Activated naive CD8-positive, alpha-beta T cell treated with anti-CD3 and anti-CD28 coated beads, Interleukin-2, amount 50 U/mL, for 24 hours (primary cell): ENCODE measurements at places on chromosomes 4 and X.

- DNase-seq: peak; percentile 73
Measured at GRCh38 chr4:2793586-2794485, 951 bp downstream of the SH3BP2 start.

DNA sequence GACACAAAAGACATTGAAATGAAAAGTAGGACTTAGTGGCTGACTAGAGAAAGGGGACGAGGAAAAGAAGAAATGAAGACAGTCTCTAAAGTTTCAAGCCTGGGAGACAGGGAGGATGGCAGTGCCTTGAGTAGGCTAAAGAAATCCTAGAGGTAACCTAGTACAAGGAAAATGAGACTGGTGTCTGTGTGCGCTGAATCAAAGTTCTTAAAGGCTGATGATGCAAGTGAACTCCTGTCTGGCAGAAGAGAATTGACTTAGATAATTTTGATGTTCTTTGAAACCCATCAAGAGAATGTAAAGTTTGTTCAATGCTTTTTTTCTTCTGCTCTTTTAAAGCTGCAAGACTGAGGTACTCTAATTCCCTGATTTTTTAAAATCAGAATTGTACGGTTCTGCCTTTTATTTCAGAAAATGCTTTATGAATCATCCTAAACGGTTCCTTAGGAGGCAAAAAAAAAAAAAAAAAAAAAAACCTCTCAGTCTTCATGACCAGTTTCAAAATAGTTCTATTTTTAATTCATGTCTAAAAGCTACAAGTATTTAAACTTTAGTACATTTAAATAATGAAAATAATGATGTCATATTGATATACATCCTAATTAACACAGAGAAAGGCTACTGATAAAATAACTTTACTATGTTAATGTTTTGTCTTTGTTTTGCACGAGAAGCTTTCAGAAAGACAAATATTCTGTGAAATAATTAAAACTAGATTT lies 189.8 kb downstream of the PPP3CA start:
- DNase-seq: no peak

GRCh38 chr4:186722796-186723291 lies 812 bp downstream of the FAT1 start:
- DNase-seq: no peak

DNA sequence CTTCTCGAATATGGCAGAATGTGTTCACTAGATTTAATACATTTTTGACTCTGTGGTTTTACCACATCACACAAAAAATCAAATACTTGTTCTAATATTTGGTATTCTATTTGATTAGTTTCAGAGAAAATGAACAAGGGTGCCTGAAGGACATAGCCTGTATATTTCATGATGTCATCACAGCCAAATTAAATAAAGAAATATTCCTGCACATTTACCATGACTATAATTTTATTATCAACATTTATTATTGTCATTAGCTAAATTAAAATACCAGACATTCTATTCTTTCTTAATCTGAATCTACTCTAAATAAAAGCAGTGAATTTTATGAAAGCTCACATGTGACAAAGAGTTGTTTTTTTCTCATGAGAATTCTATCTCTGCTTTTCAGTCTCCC lies 980.5 kb downstream of the PCDH18 start:
- DNase-seq: no peak

DNA sequence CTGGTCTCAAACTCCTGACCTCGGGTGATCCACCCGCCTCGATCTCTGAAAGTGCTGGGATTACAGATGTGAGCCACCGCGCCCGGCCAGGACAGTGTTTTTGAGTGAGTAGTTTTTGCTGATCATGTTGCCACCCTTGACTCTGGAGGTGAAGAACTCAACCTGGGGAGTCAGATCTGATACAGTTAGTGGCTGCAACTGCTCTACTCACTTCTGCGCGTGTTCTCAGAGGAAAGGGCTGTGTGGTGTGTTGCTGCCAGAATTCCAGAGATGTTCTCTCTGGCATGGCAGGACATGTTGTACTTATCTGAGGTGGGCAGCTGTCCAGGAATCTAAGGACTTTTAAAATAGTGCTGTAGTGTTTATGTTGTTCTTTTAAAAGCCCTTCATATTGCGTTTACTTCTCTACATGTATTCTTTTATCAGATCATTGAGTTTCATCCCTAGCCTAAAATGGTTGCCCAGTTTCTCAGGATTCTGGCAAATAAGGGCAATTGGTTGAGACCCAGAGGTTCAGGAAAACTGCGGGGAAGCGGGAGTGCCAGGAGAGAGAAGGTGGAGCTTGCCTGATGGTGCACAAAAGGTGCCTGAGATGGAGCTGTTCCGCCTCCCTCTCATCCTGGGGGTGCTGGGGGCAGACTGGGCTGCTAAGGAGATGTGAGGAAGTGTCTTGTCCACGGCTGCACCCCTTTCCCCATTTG lies 97.7 kb downstream of the ARHGAP10 start:
- no peak for DNase-seq

DNA sequence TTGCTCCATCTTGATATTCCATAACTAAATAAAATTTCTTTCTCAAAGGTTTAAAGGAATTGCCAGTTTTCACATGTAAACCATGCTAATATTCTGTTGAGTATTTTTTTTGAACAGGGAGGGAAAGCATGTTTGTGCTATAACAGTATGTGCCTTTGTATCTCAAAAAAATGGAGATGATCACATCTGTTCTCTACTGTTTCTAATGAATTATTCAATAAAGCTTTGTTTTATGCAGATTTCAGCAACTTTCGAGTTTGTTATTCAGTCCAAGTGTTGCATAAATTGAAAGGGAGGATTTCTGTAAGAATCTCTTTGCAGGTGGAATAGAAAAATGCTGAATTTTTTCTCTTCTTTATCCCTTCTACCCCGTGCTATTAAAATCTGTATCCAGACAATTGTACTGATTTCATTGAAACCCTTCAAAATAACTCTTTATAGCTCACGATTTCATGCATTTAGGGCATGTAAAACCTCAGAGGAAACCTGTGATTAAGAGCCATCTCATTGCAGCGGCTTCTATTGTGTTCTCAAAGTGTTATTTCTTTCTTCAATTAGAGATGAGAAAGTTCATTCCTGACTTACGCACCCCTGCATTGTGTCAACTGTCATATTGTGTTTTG lies 42.1 kb downstream of the NEIL3 start:
- no peak for DNase-seq

- DNase-seq: no peak
Measured at GRCh38 chr4:24598025-24598424, 13.7 kb upstream of the DHX15 start.

GRCh38 chr4:169060391-169061091 lies 50.5 kb upstream of the CBR4 start:
- DNase-seq: no peak

DNA sequence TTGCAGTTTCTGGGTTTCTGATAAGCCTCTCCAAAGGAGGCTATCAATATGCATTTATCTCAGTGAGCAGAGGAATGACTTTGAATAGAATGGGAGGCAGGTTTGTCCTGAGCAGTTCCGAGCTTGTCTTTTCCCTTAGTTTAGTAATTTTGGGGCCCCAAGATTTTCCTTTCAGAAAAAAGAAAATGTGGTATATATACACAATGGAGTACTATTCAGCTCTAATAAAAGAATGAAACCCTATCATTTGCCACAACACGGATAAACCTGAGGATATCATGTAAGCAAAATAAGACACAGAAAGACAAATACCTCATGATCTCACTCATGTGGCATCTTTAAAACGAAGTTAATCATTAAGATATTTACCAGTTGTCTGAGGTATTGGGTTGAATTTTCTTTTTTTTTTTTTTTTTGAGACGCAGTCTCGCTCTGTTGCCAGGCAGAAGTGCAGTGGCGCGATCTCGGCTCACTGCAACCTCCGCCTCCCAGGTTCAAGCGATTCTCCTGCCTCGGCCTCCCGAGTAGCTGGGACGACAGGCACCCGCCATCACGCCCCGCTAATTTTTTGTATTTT lies 540 bp downstream of the ZNF721 start:
- no peak for DNase-seq

- no peak for DNase-seq
Measured at GRCh38 chrX:150879855-150880807, 18.3 kb downstream of the CD99L2 start.

- DNase-seq: no peak
Measured at GRCh38 chrX:48591255-48591791, 6.0 kb upstream of the WDR13 start.

DNA sequence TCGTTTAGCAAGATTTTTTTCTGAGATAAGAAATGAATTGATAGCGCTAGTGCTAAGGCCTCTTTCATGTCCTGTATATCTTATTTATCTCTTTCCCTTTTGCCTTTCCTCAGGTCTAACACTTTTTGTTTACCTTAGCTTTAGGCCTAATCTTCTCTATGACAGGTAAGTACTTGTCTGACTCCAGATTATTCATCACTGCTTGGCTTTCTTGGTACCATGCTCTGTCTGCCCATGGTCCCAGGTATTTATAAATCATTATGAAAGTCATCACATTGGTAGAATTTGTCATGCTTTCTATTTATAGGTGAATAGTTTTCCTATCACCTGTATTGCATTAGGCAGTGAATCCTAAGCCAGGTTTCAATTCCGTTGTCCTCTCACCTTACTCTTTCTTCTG lies 99.5 kb upstream of the CTSO start:
- DNase-seq: no peak

- DNase-seq: peak; percentile 77
Measured at GRCh38 chrX:47482512-47483305, at the start of gene ZNF41. Gene ZNF41 (minus strand): TSS chrX:47483222. CDS start chrX:47467481, 15,741 bp downstream.

DNA sequence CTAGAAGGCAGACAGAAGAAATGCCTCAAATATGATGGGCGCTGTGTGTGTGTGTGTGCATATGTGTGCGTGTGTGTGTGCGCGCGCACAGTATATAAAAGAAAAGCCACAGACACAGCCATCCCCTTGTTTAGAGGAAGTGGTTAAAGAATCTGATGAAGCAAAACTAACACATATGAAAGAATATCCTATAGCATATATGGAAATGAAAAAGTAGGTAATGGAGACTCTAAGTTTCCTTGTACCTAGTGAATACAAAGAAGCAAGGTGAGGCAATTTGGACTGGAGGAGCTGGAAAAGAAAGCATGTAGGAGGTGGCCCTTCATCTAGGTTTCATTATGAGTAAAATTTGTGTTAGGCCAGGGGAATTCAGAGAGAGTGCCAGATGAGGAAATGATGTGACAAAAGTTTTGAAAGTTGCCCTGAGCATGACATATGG lies 58.6 kb upstream of the MCF2 start:
- peak; percentile 10 for DNase-seq

DNA sequence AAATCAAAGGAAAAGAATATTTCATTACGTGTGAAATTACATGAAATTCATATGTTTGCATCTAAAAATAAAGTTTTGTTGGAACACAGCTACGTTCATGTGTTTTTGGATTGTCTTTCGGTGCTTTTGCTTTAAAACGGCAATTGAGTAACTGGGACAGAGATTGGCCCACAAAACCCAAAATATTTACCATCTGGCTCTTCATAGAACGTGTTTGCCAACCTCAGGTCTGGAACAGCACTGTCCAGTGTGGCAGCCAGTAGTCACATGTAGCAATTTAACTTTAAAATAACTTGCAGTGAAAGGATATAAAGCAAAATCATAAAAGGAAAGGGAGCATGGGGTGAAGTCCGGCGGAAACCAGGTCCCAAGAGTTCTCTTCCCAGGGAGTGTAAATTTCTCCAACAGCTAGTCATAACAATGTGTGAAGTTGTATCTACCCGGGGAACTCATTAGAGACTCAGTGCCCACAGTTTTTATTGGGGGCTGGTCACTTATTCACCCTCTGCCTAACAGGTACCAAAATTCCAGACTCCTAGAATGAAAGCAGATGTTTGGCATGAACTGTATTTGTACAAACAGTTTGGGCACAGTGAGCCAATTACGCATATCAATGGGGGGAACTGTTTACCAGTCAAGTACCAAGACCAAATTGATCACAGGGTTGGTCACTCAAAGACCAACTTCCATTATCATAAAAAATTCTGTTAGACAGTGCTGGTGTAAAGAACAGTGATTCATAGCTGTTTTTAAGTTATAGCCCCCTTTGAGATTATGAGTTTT lies 10.3 kb downstream of the OCIAD1 start:
- DNase-seq: no peak

GRCh38 chr4:3318561-3319021 lies 25.8 kb downstream of the RGS12 start:
- no peak for DNase-seq

- DNase-seq: no peak
Measured at GRCh38 chr4:183295711-183296110, 24.4 kb downstream of the CLDN22 start.

DNA sequence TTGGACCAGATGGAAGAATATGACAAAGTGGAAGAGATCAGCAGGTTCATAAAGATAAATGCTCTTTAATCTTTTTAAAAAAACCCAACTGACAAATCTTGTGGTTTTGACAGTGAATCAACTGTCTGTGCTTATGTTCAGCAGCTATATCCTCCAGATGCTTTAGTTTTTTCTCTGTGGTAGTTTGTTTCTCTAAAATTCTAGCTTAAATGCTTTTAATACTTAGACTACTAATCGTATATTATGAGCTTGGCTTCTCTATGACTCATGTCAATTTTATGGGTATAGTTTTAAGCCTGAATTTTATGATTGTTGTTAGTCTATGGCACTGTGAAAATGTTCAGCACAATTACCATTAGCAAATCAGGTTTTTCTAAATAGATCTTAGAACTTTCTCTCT lies 12.9 kb downstream of the HHIP start:
- no peak for DNase-seq

DNA sequence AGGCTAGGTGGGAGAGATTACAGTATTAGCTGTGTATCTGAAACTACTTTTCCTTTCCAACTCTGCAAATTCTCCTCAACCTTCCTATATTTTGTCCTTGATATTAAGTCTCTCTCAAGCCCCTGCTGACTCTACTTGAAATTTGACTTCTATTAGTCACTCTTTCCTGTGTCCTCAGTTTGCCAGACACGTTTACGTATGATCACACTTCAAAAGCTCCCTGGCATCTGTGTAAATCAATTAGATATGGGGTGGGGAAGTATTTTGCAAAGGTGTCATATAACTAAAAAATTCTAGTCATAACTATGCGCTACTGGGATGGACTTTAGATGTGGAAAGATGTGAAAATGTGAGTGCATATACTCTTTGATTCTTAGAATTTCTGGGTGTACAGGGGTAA lies 67.4 kb upstream of the ARHGAP24 start:
- no peak for DNase-seq

DNA sequence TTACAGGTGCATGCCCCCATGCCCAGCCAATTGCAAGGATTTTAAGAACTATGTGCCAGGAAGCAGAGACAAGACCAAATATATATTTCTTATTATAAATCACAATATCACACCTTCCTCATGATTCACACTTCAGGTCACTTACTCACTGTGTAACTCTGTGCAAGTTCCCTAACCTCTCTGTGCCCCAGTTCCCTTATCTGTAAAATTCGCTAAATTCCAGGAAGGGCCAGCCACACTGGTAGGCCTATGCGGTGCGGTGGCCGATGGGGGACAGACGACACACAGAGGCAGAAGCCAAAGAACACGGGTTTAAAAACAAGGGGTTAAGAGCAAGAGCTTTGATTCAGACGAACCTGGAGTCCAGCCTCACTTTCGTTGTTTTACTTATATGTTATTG lies 2.8 kb downstream of the TRIM2 start:
- no peak for DNase-seq

GRCh38 chr4:188492886-188493285 lies 353.6 kb downstream of the TRIML1 start:
- DNase-seq: no peak

- peak; percentile 4 for DNase-seq
Measured at GRCh38 chrX:12702509-12703091, 88.6 kb upstream of the PRPS2 start.

- no peak for DNase-seq
Measured at GRCh38 chr4:20253735-20254409, 2.2 kb downstream of the SLIT2 start.

GRCh38 chr4:177671387-177671786 lies 229.2 kb upstream of the AGA start:
- DNase-seq: no peak

GRCh38 chr4:46890056-46890455 lies 19.0 kb downstream of the COX7B2 start:
- no peak for DNase-seq
